ENCODE measurements at places on chromosomes 11 and 22.

DNA sequence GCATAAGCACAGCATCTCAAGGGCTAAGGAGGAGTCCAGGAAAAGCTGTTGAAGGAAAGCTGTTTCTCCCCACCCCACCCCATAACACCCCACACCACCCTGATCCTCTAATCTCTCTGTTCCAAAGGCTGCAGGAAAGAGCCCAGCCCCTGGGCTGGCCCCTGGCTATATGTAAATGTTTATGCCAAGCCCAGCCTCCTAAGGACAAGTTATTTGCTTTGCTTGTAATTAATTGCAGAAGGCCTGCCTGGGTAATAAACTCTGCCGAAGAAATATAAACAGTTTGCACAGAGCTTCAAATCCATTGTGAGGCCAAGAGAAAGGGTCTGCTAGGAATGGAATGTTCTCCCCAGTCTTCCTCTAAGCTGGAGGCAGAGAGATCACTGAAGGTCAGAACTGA, 21.2 kb downstream of the ARRB1 start:
- DNase-seq = no peak

DNA sequence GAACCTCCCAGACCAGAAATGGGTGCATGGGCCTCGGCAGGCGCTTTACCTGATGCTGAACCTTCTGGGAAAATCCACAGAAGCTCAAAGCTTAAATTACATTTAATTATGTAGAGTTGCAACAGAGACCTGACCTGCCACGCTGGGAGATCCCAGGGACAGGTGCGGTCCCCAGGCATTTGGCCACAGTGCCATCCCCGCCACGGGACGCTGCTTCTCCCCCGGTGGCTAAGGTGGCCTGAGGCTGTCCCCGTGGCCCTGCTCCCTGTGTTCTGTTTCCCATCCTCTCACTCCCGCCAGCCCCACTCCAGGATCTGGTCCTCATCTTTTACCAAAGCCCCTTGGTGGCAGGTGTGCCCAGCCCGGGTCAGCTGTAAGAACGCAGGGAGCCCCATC, 39.6 kb downstream of the GRAMD4 start:
- no peak for DNase-seq

DNA sequence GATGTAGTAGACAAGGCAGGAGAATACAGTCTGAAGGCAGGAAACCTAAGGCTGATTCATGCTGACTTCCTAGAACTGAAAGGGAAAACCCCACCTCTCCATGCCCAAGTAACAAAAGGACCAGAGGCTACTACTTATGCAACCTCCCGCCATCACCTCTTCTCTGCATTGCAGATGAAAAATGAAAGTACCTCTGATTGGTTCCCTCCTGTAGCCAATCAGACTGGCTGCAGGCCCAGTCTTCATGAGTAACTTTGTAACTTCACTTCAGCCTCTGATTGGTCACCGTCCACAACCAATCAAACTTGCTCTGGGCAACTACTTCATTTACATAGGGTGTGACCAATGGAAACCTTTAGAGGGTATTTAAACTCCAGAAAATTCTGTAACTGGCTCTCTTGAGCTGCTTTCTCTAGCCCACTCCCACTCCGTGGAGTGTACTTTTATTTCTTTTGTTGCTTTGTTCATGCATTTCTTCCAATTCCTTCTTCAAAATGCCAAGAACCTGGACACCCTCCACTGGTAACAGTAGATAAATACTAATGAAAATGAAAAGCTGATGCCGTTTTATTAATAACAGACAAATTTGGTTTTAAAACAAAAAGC, 5.2 kb upstream of the MAP6 start:
- peak; percentile 93 for DNase-seq

DNA sequence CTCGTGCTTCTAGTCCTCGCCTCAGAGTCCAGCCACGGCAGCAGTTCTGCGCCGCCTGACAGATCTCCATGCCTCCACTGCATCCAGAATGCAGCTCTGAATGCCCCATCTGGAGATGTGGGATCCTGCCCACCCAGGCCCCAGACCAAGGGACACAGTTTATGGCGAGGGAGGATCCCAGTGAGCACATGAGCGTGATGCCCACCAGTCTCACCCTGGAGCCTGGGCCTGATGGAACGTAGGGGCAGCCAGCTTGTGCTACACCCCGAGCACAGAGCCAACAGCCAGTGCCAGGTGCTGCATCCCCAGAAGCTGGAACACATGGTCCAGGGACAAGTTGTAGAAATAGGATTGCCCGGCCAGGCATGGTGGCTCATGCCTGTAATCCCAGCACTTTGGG, 10.4 kb downstream of the IGLL1 start:
- no peak for DNase-seq

DNA sequence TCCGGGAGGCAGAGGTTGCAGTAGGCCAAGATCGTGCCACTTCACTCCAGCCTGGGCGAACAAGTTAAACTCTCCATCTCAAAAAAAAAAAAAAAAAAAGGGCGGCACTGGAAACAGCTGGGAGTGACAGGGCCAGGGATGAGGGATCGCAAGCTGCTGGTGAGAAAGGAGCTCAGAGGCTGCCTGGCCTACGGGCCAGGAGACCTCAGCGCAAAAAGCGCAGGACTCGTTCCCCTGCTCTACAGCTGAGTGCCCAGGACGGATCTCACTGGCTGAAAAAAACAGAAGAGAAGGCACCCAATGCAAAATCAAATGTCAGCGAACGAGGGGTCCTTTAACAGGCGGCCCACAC, 650 bp upstream of the NUP50 start:
- peak; percentile 56 for DNase-seq

DNA sequence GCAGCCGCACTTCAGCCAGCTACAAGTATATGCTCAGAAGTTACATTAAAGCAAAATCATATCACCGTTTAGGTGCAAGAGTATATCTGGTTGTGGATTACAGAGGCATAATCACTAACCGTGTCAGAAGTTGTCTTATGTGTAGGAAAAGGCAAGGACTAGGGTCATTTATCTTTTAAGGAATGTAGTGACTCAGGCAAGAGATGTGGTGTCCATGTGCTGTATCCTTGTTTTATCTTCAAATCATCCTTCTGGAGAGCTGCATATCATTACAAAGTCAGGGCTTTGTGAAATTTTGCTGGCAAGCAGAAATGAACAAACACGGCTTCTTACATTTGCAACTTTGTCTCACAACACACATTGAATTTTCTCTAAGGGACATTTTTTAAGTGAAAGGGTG, 12.7 kb upstream of the CHORDC1 start:
- no peak for DNase-seq

DNA sequence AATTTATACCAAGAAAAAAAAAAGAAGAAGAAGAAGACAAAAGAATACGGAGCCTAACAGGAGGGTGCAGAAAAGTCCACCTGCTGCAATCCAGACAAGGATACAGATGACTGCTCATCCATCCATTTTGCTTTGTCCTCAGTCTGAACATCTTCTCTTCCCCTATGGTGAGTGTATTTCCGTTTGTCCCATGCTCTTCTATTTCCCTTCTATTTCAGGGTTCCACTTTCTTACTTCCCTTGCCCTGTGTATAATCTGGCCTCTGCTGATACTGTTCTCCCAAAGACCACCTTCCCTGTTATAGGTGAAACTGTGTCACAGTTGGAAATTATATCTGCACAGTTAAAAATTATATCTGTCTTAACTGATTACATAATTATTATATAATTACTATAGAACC, 48.7 kb upstream of the USP47 start:
- DNase-seq = no peak

DNA sequence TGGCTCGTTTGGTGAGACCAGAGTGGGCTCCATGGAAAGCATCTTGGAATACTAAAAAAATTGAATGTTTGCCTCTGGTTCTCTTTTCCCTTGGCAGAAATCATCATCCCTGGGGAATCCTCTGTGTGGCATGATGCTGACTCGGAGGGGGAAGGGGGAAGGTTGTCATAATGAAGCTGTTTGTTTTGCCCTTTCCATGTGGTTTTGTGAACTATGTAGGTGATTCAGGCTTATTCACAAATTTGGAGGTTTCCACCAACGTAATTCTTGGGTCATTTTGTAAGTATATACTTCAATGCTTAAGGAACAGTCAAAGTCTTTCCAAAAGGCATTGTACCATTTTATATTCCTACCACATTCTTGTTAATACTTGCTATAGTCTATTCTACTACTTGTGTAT, 754.0 kb upstream of the FAT3 start:
- DNase-seq = no peak

GRCh38 chr11:134836561-134836960, 424.5 kb upstream of the B3GAT1 start:
- DNase-seq = no peak

DNA sequence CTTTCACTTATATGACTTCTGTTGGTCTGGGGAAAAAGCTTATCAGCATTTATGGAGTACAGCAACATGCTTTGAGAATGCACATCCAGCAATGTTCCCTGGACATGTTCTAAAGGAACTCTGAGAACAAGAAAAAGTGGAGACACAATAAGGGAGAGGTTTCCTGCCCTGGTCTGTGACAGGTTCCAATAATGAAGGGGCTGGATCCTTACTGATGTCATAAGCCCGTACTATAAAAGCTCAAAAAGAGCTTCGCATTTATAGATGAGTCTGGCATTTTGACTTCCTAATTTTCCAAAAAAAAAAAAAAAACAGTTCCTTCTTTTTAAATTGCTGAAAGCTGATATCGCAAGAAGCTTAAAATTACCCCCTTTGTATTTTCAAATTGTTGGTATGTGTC, 129.1 kb downstream of the MPPED2 start:
- no peak for DNase-seq

GRCh38 chr11:66316849-66317251, at the start of gene CD248:
Gene CD248, minus strand, starts transcription at chr11:66317044. Its CDS starts 17 bp downstream, at chr11:66317027.
- peak; percentile 68 for DNase-seq

DNA sequence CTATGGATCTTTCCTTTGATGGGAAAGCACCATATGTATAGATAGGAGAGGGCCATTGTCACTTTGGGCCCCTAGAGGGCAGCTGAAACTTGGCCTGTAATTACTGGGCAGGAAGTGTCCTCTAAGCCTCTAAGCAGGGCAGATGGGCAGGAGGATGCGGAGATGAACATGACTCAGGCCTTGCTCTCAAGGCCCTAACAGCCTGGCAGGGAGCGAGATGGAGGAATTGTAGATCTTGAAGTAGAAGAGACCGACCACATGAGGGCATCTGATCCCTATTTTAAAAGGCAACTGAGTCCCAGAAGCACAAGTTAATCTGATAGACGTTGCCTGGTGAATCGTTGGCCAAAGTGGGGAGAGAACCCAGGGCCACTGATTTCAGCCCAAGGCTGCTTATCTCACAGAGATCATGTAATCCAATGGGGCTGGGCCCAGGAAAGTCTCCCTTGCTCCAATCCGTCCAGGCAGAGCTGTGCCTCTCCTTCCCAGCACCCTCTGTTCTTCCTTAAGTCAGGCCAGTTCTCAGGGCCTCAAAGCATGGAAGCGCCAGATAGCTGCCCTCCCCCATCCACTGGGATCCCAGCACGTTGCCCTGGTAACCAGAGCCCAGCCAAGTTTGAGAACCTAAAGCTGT, 2.5 kb upstream of the SEPTIN3 start:
- peak; percentile 95 for DNase-seq

GRCh38 chr11:65855927-65856363, 2.0 kb downstream of the CFL1 start:
- no peak for DNase-seq

DNA sequence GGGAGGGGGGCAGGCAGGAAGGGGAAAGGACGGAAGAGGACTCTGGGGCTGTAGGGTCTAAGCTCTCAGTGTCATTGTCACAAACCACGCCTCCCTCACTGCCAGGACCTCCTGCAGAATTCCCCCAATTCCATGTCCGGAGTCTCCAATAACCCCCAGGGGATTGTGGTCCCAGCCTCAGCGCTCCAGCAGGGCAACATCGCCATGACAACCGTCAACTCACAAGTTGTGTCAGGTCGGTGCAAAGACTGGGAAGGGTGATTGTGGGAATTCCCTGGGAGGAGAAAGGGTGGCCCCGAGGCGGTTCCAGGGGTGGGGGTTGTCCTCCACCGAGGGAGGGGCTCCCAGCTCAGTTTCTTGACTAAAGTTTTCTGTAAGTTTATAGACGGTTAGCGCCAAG, 86.0 kb downstream of the FEZ1 start:
- peak; percentile 8 for DNase-seq

DNA sequence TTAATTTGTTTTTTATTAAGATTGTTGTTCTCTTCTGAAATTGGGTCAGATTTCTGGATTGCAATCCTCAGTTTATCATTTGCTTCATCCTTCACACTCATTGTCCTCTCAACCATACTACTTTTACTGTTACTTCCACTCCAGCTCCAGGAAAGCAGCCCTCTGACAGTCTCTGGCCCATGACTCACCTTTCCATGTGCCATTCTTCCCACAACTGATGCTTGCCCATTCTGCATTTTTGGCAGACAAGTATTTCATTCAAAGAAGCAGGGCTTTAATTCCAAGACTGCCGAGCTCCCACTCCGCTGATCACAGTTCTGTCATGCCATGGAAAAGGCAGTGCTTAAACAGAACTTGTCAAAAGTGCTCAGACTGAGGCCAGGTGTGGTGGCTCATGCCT, 139.2 kb downstream of the WNT11 start:
- peak; percentile 42 for DNase-seq

DNA sequence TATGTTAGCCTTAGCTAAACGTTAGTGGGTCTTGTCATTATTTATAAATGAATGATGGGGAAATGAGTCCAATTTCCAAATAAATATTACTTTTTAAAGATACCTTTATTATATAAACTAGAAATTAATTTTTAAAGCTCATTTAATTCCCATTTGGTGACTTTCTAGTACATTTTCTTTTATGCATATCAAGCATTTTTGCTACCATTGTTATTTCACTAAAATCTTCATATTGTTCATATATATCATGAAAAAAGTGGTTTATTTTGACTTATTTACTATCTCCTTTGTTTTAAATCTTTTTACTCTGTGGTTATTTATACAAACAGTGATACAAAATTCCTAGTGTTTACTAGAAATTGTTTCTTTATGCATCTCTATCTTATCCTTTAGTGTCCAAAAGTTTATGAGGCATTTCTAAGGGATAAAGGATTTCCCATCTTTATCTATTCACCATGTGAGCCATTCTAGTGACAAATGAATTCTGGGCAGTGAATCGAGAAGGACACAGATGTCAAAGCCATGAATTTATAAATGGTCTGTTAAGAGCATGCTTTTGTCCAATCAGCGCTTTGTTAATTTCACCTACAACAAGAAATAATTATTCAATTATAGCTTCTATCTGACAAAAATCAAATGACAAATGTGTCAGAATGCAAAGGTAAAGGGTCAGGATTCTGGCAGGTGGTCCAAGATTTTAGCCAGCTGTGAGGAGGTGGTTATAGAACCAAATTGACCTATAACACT, 70.6 kb downstream of the PRMT3 start:
- DNase-seq = no peak

DNA sequence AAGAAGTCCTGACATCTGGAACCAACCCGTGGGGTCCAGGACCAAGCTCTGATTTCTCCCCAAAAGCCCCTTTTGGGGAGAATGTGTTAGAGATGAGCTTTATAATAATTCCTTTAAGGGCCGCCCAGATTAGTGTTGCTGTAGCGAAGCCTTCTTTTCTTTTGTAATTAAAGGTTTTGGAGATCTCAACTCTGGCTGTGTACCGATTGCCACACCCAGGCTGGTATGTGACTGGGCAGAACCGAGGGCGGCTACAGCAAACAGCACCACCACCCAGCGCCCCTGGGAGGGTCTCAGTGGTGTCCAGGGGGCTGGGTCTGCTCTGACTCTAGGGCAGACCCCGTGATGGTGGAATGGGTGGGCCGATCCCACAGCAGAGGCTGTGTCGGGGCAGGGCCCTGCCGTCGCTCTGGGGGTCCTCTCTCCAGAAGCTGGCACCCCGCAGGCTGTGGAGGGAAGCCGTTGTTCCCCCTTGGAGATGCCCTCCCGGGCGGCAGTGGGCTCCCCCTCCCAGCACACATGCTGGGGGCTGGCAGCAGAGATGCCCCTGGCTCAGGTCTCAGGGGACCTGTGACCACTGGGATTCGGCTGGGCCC, 31.0 kb downstream of the TPCN2 start:
- DNase-seq = no peak
